ENCODE measurements at places on chromosomes 5 and 9. TPM values are rescaled to one million over a fixed set of nuclear protein-coding genes. Genes with fewer than 3 reads are reported as not detected.

The C5orf58 gene
- not detected for total RNA-seq

The IRGM gene
- 0.13 TPM for total RNA-seq

The GABRA1 gene
- not detected for total RNA-seq

The CYFIP2 gene
- 2.5 TPM for total RNA-seq

The CDC25C gene
- 3.4 TPM for total RNA-seq

The FBXW5 gene
- total RNA-seq = 113 TPM

The CCL28 gene
- 15.7 TPM for total RNA-seq

The LRRC70 gene
- 1.4 TPM for total RNA-seq

The PDE6A gene
- total RNA-seq = not detected

The MSANTD3 gene
- total RNA-seq = 68.7 TPM

The EFCAB9 gene
- total RNA-seq = not detected

The ANKRD20A1 gene
- total RNA-seq = not detected

The MRPS27 gene
- 114 TPM for total RNA-seq

The SLC4A9 gene
- not detected for total RNA-seq

The ANXA1 gene
- total RNA-seq = 801 TPM

The JAKMIP2 gene
- 0.54 TPM for total RNA-seq

The PAEP gene
- not detected for total RNA-seq

The NTNG2 gene
- total RNA-seq = 40.5 TPM

The SLC24A2 gene
- under 0.01 TPM for total RNA-seq

Measured in articular chondrocyte of knee joint (primary cell).